ENCODE measurements at places on chromosomes 16 and 17.

DNA sequence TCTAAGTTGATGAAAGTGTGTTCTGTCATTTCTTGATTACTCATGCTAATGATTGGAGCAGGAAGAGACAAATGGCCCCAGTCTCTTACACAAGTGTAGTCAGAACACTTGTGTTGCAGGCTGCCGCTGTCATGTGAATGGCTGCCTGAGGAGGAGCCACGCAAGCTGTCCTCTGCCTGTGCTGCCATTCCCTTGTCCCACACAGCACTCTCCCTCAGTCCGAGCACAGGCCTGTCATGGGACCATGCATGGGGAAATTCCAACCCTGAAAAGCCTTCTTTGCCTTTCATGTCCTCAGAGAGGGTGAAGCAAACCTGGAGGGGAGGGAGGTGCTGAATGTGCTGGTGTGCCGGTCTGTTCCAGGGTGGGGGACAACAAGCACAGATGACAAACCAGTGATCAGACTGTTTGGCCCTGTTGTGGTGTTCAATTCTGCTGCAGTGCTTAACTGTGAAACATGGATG lies 109.4 kb downstream of the MRTFB start:
- H3K4me3 ChIP-seq, result no peak overlapping the region
- H3K27ac ChIP-seq, result no peak overlapping the region
- peaks cover 10% of the 10 kb centered on the region for H3K4me1 ChIP-seq
- H3K36me3 ChIP-seq, result no peaks in the 10 kb centered on the region

DNA sequence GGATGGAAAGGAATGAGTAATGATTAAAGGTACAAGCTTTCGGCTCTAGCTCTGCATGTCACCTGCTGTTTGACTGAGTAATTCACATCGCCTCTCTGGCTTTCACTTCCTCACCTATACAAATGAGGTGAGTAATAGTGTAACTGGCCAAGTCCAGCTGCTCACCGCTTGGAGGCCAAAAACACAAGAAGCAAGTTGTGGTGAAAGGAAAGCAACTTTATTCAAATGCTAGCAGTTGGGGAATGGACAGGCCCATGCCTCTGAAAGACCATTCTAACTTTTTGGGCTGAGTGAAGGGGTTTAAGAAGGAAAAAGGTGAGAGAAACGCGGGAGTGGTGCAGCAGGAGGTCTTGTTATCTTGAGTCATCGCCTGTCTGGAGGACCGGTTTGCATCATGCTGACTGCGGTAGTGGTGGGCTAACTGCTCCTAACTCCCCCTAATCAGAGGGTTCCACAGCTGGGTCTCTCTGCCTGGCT lies 45.7 kb upstream of the CSNK2A2 start:
- H3K4me1 ChIP-seq, result no peaks in the 10 kb centered on the region
- H3K36me3 ChIP-seq, result no peaks in the 10 kb centered on the region
- H3K27ac ChIP-seq, result no peak overlapping the region
- no peak overlapping the region for H3K4me3 ChIP-seq

- peak overlapping the region; percentile 64 for H3K27ac ChIP-seq
- no peaks in the 10 kb centered on the region for H3K27me3 ChIP-seq
- no peak overlapping the region for H3K4me3 ChIP-seq
These were observed 93.2 kb downstream of the LITAF start for GRCh38 chr16:11493531-11493929.

- peaks cover 81% of the 10 kb centered on the region for H3K36me3 ChIP-seq
- H3K4me3 ChIP-seq, result no peak overlapping the region
- no peaks in the 10 kb centered on the region for H3K4me1 ChIP-seq
These were observed 26.3 kb downstream of the GINS2 start for GRCh38 chr16:85662482-85662812.

DNA sequence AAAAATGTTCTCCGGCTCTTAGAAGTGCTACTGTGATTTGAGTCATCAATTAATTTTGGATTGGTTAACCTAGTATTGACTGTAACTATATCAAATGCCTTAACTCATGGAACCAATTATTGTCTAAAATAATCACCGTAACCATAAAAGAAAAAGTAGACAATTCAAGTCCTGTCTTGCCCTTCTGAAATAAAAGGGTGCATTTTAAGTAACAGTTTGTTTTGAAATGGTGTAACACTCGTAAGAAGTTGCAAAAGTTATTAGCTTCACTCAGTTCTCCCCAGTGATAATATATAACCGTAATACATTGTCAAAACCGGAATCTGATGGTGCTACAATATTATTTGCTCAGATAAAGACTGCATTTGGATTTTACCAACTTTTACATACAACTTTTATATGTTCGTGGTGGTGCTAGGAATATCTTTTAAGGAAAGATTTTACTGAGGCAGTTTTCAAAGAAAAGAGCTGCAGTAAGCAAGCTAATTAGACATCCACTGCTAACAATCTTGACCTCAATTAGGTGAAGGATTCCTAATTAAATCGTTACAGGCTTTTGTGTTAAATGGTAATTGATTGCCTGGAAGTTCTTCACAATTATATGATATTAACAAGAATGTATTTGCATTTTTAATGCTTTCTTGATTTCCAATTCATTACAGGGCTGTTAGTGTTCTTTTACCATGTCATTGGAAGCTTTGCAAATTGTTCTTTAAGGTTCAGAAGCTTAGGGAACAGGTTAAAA lies 413.1 kb upstream of the MON1B start:
- no peaks in the 10 kb centered on the region for H3K36me3 ChIP-seq
- H3K4me1 ChIP-seq, result no peaks in the 10 kb centered on the region
- no peaks in the 10 kb centered on the region for H3K27me3 ChIP-seq
- no peak for DNase-seq
- no peak overlapping the region for H3K4me3 ChIP-seq

Measured in ascending aorta (tissue), 2 donors.